ENCODE measurements at places on chromosomes 4 and X. TPM values are rescaled to one million over a fixed set of nuclear protein-coding genes. Genes with fewer than 3 reads are reported as not detected.
A peak's percentile ranks its signal among the peaks of the same experiment; 100 is the strongest.

- DNase-seq, result peak; percentile 15
Observed at GRCh38 chr4:46886711-46887110, 22.3 kb downstream of the COX7B2 start.

DNA sequence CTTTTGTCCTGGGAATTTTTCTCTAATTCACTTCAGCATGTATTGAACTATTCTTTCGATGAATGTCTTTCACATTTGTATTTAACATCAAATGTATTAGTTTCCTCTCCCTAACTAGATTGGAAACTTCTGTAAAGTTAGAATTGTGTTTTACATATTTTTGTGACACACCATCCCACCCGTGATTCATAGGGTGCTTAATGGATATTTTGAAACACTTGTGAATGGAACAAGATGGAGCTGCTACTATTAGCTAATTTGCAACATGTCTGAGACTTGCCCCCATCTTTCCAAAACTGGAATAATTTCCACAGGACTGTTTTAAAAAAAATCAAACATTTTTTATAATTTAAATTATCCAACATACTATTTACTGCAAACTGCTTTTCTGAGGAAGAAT, 30.2 kb upstream of the GNPDA2 start:
- DNase-seq, result no peak

The MXRA5 gene
- 4.4 TPM for polyA plus RNA-seq

DNA sequence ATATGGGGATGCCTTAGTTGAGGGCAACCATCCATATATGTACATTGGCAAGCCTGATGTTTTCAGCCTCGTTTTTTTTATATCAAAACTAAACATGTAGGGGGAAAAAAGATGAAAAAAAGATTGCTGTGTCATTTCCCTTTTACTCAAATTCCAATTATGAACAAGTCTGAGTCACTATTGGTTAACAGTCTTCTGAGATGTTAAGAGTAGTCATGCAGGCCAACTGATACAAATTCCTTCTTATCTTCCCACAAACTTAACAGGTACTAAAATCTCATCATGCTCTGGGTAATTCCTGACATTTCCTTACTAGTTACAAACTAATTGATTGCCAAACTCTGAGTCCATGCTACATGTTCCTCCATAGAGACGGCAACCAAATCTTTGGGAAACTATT, 222.1 kb downstream of the FRMPD4 start:
- DNase-seq, result no peak

- DNase-seq, result peak; percentile 46
Observed at GRCh38 chrX:46573892-46574773, 568 bp downstream of the CHST7 start.

The DCLK2 gene
- 2.6 TPM for polyA plus RNA-seq

The PALLD gene
- 43.4 TPM for polyA plus RNA-seq

DNA sequence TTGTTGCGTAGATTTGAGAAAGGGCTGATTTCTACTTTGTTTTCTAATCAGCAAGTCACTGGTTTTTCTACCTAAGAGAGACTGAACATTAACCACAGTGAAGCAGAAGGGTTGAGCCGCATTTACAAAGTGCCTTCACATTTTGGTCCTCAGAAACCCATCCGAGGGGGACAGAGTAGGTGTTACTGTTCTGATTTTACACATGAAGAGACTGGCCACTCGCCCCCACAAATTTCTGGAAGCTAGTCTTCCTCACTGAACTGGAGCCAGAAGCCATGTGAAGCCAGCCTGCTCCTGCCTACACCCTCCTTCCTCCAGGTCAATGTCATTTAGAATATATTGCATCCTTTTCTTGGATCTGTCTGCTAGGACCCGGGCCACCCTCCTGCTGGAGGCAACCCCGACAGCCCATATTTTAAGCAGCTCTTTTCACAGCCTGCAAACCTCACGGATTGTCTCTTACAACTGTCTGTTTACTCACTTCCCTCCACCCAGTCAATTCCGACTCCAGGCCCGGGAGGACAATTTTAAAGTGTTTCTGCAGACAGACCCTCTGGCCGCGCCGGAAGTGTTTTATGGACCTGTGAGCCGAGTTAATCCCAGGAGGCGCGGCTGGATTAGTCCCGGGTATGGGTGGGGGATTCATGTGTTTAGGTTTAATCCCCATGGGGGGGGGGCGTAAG, 73.2 kb upstream of the BCOR start:
- peak; percentile 58 for DNase-seq

The GPRIN3 gene
- polyA plus RNA-seq, result 2.2 TPM

GRCh38 chr4:3288571-3289094, 4.2 kb upstream of the RGS12 start:
- peak; percentile 53 for DNase-seq

DNA sequence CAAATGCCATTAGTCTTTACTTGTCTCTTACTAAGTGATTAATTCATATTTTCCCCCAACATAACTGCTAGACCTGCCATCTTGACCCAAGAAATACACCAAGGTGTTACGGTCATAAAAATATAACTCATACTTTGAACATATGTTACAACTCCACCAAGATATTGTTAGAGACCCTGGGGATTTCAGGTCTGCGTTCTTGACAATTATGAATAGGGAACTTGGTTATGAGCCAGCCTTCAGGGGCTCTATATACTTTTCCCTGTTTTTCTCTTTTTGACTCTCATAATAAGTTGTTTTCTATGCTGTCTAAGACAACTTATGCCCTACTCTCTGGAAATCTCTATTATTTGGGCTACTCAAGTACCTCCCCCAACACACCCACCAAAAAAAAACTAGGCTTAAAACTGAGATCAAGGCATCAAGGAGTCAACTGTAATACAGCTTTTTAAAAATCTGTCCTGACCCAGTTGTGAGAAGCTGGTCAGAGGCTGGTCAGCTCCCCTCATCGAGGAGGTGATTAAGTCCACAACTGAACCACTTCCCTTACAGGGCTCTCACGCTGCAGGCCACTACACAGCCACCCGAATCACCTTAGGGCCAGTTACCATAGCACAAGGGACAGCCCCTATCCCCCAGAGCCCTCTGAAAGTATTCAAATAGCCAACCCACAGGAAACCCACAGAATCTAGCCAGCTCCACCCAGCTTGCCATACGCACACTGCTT, 10.5 kb upstream of the TLR3 start:
- DNase-seq, result no peak

GRCh38 chrX:131477498-131477897, 66.4 kb upstream of the OR13H1 start:
- DNase-seq, result no peak

The RRH gene
- 0.37 TPM for polyA plus RNA-seq

The ABCG2 gene
- 1.5 TPM for polyA plus RNA-seq

DNA sequence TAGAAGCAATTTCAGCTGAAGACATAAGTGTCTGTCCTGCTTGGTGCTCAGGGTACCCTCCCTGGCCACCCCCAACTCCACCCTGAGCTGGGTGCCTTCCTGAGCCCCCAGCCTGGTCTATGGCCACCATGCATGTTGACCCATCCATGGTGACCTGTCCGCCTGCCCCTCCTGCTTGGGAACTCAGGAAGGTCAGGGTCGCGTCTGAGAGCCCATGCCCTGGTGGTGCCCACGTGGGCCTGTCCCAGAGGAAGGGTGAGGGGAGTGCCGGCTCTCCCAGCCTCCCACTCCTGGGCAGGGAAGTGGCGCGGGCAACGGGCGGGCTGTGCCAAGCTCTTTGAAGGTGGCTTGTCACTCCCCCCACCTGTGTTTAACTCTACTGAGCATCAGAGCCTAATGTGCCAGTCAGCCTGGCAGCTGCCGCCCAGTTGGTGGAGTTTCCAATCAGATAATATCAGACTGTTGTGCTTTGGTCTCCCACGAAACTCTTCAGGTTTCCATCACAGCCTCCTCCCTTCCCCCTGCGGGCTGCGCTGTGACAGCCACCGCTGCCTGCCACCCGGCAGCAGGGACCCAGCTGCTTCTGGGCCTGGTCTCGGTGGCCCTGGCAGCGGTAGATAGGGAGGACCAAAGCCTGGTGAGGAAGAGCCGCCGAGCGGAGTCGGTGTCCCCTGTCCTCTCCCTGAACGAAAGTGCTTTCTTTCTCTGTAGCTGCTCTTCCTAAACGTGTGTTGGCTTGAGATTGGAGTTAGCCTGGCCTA, 4.8 kb downstream of the SH3BP2 start:
- DNase-seq, result peak; percentile 8

DNA sequence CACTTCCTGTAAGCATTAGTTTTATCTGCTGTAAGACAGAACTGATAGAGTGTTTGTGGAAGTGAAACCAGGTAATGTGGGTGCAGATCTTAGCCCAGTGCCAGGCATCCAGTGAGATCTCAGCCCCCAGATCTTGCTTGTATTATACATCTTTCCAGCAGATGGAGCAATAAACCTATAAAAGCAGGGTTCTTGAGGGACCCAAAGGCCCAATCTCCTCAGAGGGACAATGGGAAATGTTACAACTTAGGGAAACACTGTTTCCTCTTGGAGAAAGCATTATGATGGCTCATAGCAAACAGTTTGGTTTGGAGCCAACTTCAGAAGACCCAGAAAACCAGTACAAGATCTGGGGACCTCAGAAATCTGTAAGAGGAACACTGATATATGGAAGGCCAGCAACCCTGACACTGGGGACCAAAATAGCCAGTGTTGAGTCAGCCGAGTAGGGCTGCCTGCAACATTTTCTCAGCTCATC, 206.3 kb downstream of the SLC7A11 start:
- no peak for DNase-seq

The CRMP1 gene
- polyA plus RNA-seq, result 0.26 TPM

Measured in kidney (tissue), 22 donors.